Aorta (tissue), 5 donors: ENCODE measurements at places on chromosomes 1 and 21. TPM values are rescaled to one million over a fixed set of nuclear protein-coding genes. Genes with fewer than 3 reads are reported as not detected.

Gene IQGAP3
- 2.3 TPM for total RNA-seq

Gene FNDC5
- total RNA-seq: 17.6 TPM

Gene PROK1
- 0.26 TPM for total RNA-seq

GRCh38 chr1:244204004-244204403 is 152.9 kb downstream of the ZBTB18 start:
- no peak for DNase-seq

DNA sequence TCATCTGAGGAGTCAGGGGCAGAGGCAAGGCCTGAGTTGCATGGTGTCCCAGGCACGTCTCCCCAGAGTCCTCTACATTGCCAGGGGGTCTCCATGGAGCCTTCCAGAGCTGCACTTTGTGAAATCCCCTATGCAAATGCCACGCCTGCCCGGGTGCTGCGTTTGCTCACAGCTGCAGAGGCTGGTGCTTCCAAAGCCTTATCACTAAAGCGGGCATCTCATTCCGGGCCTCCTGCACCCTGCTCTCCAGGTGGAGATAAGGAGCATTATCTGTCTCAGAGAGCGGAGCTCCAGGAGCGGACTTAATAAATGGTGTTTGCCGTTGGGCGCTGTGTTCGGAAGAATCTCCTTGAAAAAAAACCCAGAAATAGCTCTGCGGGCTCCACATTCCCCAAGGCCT is 25.9 kb upstream of the ACTL8 start:
- DNase-seq: no peak

DNA sequence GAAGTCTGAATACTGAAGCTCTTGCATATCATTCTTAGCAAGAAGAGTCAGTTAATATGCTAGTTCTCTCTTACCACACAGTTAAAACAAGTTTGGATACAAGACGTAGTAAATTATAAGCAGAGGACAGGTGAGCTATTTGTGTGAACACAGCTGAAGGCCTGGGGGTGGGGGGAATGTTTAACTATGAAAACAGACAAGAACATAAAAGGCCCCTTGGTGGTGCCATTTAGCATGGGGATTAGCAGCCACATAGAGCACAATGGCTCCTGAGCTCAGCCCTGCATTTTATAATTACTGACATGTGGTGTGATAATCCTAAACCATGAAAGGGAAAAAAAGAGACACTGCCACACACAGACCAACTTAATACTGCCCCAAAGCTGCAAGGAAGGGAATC is 94.8 kb downstream of the TGFBR3 start:
- DNase-seq: no peak
